T follicular helper cell (primary cell): ENCODE measurements at places on chromosomes 16 and 17.

GRCh38 chr17:31225831-31226230, 71.2 kb downstream of the OMG start:
- no peak for DNase-seq

- no peak for DNase-seq
Observed at GRCh38 chr17:45338023-45338781, 21.4 kb upstream of the MAP3K14 start.

DNA sequence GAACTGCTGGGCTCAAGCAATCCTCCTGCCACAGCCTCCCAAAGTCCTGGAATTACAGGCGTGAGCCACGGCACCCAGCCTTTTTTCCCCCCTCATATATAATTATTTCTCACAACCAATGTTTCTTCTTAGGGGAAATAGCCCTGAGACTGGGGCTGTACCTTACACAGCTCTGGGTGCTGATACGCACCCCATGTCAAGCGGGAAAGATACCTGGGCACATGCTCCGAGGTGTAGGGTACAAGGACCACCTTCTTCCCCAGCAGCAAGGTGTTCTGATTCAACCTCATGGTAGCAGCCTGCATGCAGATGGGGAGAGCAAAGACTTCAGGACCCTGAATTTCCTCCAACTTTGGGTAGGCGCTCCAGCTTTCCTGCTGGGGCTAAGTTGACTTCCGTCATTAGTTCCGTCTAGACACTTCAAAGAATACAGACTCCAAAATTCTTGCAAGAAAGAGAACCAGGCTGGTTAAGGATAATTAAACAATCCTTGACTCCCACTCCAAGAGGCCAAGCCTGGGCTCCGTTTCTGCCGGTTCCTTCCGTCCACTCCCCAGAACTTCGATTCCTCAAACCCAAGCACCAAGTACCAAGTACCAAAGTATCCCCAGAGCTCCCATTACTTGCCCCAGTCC, 619 bp downstream of the NAT9 start:
- no peak for DNase-seq

GRCh38 chr16:9885467-9885866, 296.8 kb downstream of the GRIN2A start:
- DNase-seq: no peak

GRCh38 chr16:81738783-81739496, 40.2 kb upstream of the PLCG2 start:
- DNase-seq: no peak

DNA sequence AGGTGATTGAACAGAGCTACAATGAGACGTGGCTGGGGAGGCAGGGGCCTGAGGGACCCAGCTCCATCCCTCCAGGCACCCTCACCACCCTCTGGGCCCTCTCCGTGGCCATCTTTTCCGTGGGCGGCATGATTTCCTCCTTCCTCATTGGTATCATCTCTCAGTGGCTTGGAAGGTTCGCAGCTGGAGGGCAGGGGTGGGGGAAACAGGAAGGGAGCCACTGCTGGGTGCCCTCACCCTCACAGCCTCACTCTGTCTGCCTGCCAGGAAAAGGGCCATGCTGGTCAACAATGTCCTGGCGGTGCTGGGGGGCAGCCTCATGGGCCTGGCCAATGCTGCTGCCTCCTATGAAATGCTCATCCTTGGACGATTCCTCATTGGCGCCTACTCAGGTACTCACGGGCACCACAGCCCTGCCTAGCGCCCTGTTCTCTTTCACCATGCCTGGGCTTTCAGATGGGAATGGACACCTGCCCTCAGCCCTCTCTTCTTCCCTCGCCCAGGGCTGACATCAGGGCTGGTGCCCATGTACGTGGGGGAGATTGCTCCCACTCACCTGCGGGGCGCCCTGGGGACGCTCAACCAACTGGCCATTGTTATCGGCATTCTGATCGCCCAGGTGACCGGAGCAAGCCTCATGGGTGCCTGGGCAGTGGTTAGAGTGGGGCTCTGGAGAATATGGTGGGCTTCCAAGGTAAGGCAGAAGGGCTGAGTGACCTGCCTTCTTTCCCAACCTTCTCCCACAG, 2.1 kb downstream of the SLC2A4 start:
- no peak for DNase-seq

GRCh38 chr16:49439050-49439449, 65.4 kb downstream of the C16orf78 start:
- no peak for DNase-seq
